H9 (cell line): ENCODE measurements at places on chromosomes 4 and X.

DNA sequence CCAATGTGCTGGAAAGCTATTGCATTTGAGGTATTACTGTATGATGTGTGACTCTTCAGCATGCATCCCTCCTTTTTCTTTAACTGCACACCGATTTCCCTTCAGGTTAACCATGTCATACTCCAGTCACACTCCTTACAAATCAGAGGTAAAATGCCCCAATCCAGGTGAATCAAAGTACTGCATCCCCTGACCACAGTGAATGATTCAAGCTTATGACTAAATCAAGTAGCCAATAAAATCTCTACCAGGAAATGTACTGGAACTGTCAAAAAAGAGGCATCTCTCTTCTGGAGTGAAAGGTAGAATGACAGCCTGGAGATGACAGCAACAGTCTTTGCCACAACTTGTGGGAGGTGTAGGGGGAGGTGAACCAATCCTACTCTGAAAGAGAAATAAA, 10.4 kb downstream of the ADAMTS3 start:
- no peaks in the 10 kb centered on the region for H3K4me1 ChIP-seq
- no peaks in the 10 kb centered on the region for H3K36me3 ChIP-seq
- no peak for DNase-seq
- H3K4me3 ChIP-seq, result no peak overlapping the region
- no peak overlapping the region for H3K27ac ChIP-seq

DNA sequence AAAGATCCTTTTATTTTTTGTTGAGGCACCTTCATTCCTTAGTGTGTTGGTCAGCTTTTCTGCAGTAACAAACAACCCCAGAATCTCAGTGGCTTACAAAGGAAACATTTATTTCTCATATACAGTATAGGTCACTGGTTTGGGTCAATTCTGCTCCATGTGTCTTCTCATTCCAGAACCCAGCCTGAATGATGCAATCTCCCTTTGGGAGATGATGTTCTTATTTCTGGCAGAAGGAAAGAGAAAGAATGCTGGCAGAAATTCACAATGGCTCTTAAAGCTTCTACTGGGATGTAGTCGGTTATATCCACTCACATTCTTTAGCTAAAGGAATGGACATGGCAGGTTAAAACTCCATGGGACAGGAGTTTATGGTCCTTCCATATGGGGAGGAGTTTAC, 42.3 kb downstream of the IDS start:
- no peak overlapping the region for H3K27ac ChIP-seq
- peaks cover 15% of the 10 kb centered on the region for H3K36me3 ChIP-seq
- H3K27me3 ChIP-seq, result no peaks in the 10 kb centered on the region
- DNase-seq, result no peak
- no peaks in the 10 kb centered on the region for H3K4me1 ChIP-seq
- H3K4me3 ChIP-seq, result no peak overlapping the region

GRCh38 chrX:115562480-115562847, 1.5 kb downstream of the PLS3 start:
- no peaks in the 10 kb centered on the region for H3K27me3 ChIP-seq
- no peak overlapping the region for H3K27ac ChIP-seq
- peaks cover 2% of the 10 kb centered on the region; the same call in 1 of the 2 replicates for H3K4me1 ChIP-seq
- H3K36me3 ChIP-seq, result no peaks in the 10 kb centered on the region; the same call in 2 of the 3 replicates
- peak overlapping the region; percentile 99 for H3K4me3 ChIP-seq
- DNase-seq, result peak; percentile 46

- H3K27me3 ChIP-seq, result no peaks in the 10 kb centered on the region
- no peak overlapping the region; the same call in 1 of the 2 replicates for H3K4me3 ChIP-seq
- H3K36me3 ChIP-seq, result no peaks in the 10 kb centered on the region
- no peak overlapping the region for H3K27ac ChIP-seq
Measured at GRCh38 chr4:165756836-165757235, 116.2 kb upstream of the TLL1 start.

DNA sequence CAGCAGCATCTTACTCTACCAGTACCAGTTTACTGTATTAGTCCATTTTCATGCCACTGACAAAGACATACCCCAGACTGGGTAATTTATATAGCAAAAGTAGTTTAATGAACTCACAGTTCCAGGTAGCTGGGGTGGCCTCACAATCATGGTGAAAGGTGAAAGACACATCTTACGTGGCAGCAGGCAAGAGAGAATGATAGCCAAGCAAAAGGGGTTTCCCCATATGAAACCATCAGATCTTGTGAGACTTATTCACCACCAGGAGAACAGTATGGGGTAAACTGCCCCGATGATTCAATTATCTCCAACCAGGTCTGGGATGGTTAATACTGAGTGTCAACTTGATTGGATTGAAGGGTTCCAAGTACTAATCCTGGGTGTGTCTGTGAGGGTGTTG, 69.3 kb downstream of the YIPF6 start:
- H3K4me1 ChIP-seq, result no peaks in the 10 kb centered on the region
- no peak overlapping the region for H3K4me3 ChIP-seq
- no peak overlapping the region for H3K27ac ChIP-seq
- DNase-seq, result no peak
- H3K27me3 ChIP-seq, result no peaks in the 10 kb centered on the region

DNA sequence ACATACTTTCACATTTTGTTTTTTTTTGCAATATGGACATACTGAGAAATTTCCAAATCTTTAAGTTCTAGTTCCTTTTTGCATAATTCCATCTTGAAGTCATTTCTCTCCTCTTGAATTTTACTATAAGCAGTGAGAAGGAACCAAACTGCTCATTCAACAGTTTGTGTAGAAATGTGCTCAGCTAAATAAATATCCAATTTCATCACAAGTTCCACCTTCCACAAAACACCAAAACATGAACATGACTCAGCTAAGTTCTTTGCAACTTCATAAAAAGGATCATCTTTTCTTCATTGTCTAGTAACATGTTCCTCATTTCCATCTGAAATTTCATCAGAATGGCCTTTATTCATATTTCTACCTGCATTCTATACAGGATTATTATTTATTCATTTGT, 77.3 kb upstream of the FGF13 start:
- H3K4me3 ChIP-seq, result no peak overlapping the region
- no peak overlapping the region for H3K27ac ChIP-seq
- DNase-seq, result no peak

DNA sequence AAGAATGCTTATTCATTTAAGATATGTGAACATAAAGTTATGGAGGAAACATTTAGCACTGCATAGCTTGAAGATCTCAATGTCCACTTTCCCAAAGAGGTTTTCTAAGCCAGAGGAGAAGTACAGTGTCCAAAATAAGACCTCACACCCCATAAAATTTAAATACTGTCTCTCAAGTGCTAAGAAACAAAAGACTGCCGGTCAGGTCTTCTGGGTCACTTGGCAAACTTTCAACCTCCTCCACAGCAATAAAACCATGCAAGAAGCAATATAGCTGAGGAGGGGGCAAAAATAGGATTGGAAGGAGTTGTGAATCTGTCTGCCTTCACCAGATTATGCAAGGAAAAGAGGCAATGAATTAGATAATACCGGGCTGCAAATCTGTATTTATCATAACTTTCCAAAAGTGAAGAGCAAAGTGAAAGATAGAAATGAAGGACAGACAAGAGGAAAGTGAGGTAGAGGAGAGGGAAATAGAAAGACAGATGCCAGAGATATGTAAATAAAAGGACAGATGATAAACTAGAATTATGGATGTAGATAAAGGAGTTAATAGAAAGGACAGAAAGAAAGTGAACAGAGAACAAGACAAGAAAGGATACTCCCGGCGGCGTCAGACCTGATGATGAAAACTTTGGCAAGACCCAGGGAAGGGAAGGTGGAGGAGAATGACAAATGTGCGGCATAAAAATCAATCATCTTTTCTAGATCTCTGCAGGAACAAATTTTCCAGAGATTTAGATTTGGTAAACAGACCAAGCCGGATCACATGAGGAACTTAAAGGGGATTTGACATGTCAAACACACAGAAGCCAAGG, 152.7 kb upstream of the FAM241A start:
- no peaks in the 10 kb centered on the region for H3K36me3 ChIP-seq
- no peaks in the 10 kb centered on the region for H3K27me3 ChIP-seq
- H3K27ac ChIP-seq, result no peak overlapping the region
- H3K4me1 ChIP-seq, result no peaks in the 10 kb centered on the region

DNA sequence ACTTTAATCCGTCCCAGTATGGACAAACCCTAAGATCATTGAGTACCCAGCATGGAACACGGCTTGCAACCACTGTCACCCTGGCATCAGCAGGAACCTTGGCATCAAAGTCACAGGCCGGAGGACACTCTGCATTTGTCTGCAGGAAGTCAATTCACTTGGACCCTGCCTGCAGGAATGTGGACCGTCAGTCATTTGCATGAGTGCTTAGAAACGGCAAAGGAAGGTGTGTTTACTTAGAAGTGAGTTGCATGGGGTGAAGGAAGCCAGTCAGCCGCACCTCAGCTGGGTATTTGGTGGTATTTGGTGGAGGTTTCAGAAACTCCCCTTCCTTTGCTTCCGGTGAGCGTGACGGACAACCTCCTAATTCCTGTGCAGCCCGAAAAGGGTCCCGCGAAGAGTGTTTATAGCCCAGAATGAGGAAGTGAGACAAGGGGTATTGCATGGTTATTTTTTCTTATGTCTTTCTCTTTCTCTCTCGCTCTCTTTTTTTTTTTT, 15.5 kb downstream of the P2RY8 start:
- H3K4me3 ChIP-seq, result peak overlapping the region; percentile 39
- no peaks in the 10 kb centered on the region for H3K36me3 ChIP-seq
- no peaks in the 10 kb centered on the region; the same call in 1 of the 2 replicates for H3K4me1 ChIP-seq
- peak; percentile 75 for DNase-seq

DNA sequence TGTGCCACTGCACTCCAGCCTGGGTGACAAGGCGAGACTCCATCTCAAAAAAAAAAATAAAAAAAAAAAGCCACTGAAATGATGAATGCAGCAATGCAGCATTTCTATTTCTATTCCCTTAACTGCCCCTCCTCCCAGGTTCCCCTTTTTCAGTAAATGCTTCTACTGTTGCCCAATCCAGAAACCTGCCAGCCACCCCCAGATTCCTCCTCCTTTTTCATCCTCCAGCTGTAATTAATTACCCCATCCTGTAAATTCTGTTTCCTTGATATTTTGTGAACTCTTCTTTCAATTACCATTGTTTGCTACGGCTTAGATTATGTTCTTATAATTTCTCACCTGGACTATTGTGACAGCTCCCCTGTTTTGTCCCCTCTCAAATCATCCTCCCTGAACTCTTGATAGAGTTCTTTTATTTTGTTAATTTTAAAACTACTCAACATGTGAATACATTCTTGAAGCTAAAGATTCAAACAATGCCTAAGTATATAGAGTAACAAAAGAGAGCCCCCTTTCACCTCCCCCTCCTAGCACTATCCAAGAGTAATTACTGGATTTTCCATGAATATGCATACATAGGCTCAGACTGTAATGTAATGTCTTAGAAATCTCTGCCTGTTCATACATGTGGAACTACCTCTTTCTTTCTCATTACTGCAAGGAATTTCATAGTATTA, 140.6 kb upstream of the GPC4 start:
- H3K27me3 ChIP-seq, result no peaks in the 10 kb centered on the region
- H3K4me3 ChIP-seq, result no peak overlapping the region; the same call in 1 of the 2 replicates
- peaks cover 11% of the 10 kb centered on the region for H3K36me3 ChIP-seq

DNA sequence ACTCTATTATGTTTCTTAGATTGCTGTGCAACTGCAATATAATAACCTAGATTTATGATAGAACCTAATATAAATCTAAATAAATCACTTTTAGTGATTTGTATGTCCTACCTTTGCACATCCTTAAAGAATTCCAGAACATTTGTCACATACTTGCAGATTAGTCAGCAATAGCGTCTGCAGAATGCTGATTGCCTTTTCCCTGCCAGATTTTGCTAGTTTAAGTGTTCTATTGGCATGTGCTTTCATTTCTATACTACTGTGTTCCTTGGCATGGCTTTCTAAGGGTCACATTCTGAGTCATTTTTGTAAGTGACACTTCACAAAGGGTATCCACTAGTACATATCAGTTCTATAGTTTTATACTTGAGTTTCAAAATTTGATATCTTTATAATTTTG, 303.1 kb upstream of the GIMD1 start:
- DNase-seq, result no peak
- H3K36me3 ChIP-seq, result no peaks in the 10 kb centered on the region
- H3K4me1 ChIP-seq, result no peaks in the 10 kb centered on the region
- H3K27me3 ChIP-seq, result no peaks in the 10 kb centered on the region
- no peak overlapping the region for H3K27ac ChIP-seq
- no peak overlapping the region for H3K4me3 ChIP-seq

GRCh38 chr4:6352031-6352692, 82.5 kb downstream of the WFS1 start:
- H3K27ac ChIP-seq, result no peak overlapping the region
- H3K4me3 ChIP-seq, result no peak overlapping the region
- no peaks in the 10 kb centered on the region for H3K4me1 ChIP-seq
- no peaks in the 10 kb centered on the region for H3K27me3 ChIP-seq

DNA sequence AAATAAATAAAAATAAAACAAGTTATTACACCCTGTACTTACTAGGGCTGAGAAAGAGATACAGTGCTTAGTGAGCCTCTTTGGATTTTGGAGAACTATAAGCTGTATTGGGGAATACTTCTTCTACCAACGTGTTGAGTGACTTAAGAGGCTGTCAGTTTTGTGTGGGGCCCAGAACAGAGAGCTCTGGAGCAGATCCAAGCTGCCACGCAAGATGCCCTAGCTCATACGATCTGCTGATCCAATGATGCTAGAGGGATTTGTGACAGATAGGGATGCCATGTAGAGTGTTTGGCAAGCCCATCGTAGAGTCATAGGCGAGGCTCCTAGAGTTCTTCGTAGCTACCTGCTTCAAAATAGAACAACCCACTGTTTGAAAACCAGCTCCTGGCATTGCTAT, 60.3 kb upstream of the KLF3 start:
- H3K36me3 ChIP-seq, result no peaks in the 10 kb centered on the region
- no peak for DNase-seq
- H3K27me3 ChIP-seq, result no peaks in the 10 kb centered on the region
- no peak overlapping the region for H3K27ac ChIP-seq
- H3K4me1 ChIP-seq, result no peaks in the 10 kb centered on the region; the same call in 1 of the 2 replicates

GRCh38 chrX:37809970-37810369, 30.1 kb downstream of the CYBB start:
- H3K27ac ChIP-seq, result no peak overlapping the region
- no peaks in the 10 kb centered on the region for H3K4me1 ChIP-seq
- DNase-seq, result no peak
- no peaks in the 10 kb centered on the region for H3K36me3 ChIP-seq
- H3K4me3 ChIP-seq, result no peak overlapping the region

GRCh38 chr4:79632114-79632513, 224.1 kb upstream of the GK2 start:
- no peak overlapping the region for H3K4me3 ChIP-seq
- no peak for DNase-seq
- no peaks in the 10 kb centered on the region for H3K36me3 ChIP-seq
- no peak overlapping the region for H3K27ac ChIP-seq
- H3K4me1 ChIP-seq, result no peaks in the 10 kb centered on the region; the same call in 1 of the 2 replicates
- no peaks in the 10 kb centered on the region for H3K27me3 ChIP-seq

- H3K4me3 ChIP-seq, result no peak overlapping the region
- DNase-seq, result no peak
- no peaks in the 10 kb centered on the region for H3K36me3 ChIP-seq
- H3K4me1 ChIP-seq, result no peaks in the 10 kb centered on the region
- no peaks in the 10 kb centered on the region for H3K27me3 ChIP-seq
- H3K27ac ChIP-seq, result no peak overlapping the region
Measured at GRCh38 chr4:174118171-174118570, 165.3 kb downstream of the FBXO8 start.

GRCh38 chrX:69428216-69428615, 75.9 kb upstream of the NALF2 start:
- no peaks in the 10 kb centered on the region for H3K4me1 ChIP-seq
- H3K27ac ChIP-seq, result no peak overlapping the region
- H3K27me3 ChIP-seq, result no peaks in the 10 kb centered on the region; the same call in 1 of the 2 replicates
- no peak for DNase-seq

- H3K27me3 ChIP-seq, result peaks cover 26% of the 10 kb centered on the region
- H3K36me3 ChIP-seq, result no peaks in the 10 kb centered on the region
- peak within 1 kb of the TSS; percentile 68 for H3K4me3 ChIP-seq
- no peak within 1 kb of the TSS for H3K27ac ChIP-seq
- peak; percentile 92 for DNase-seq
- H3K4me1 ChIP-seq, result peaks cover 5% of the 10 kb centered on the region; the same call in 1 of the 2 replicates
Measured at GRCh38 chr4:65670331-65671031, at the start of gene EPHA5. TSS of gene EPHA5 (minus strand) at chr4:65670489. CDS start at chr4:65669742, 747 bp downstream.
